A549 treated with dexamethasone at 1 μM for 4 hours (cell line): ENCODE measurements at places on chromosomes 1 and 21. TPM values are rescaled to one million over a fixed set of nuclear protein-coding genes. Genes with fewer than 3 reads are reported as not detected.

Gene TCEA3
- 0.29 to 0.87 TPM (median 0.60 TPM) in 5 replicates for total RNA-seq

Gene C1orf210
- not detected in 5 replicates for total RNA-seq

Gene XCL2
- total RNA-seq: 0.21 TPM in 1 of 5 replicates, not detected in the others

Gene FAM163A
- total RNA-seq: not detected in 5 replicates

Gene FASLG
- total RNA-seq: not detected in 5 replicates

Gene TNFRSF8
- 0.08 to 0.13 TPM (median 0.12 TPM) in 5 replicates for total RNA-seq

Gene HSF2BP
- total RNA-seq: 1.6 to 2.2 TPM (median 1.8 TPM) in 5 replicates

Gene LORICRIN
- not detected in 5 replicates for total RNA-seq

Gene DISC1
- total RNA-seq: 0.14 to 0.34 TPM (median 0.22 TPM) in 5 replicates

Gene HES4
- 21.4 to 44.8 TPM (median 36.2 TPM) in 5 replicates for total RNA-seq

Gene CSMD2
- 0.02 to 0.03 TPM (median 0.02 TPM) in 3 of 5 replicates, not detected in the others for total RNA-seq

Gene SLC9C2
- not detected in 5 replicates for total RNA-seq

Gene NOTCH2NLA
- 22.3 to 34.7 TPM (median 31.6 TPM) in 5 replicates for total RNA-seq

Gene COL16A1
- total RNA-seq: 3.3 to 5.6 TPM (median 4.0 TPM) in 5 replicates

Gene RGS13
- total RNA-seq: not detected in 5 replicates

Gene OR6N1
- total RNA-seq: not detected in 5 replicates

Gene PLCH2
- total RNA-seq: 0.10 to 0.40 TPM (median 0.33 TPM) in 5 replicates

Gene KLHL21
- total RNA-seq: 13.4 to 19.4 TPM (median 18.0 TPM) in 5 replicates

Gene KRTCAP2
- 221 to 270 TPM (median 241 TPM) in 5 replicates for total RNA-seq

Gene TBX19
- total RNA-seq: 0.51 to 0.71 TPM (median 0.67 TPM) in 5 replicates

Gene CFHR5
- not detected in 5 replicates for total RNA-seq

Gene CPLANE2
- 2.1 to 4.1 TPM (median 3.6 TPM) in 5 replicates for total RNA-seq

Gene LCE1A
- not detected in 5 replicates for total RNA-seq

Gene POGK
- total RNA-seq: 26.1 to 33.4 TPM (median 31.4 TPM) in 5 replicates

Gene NFYC
- 29.6 to 42.0 TPM (median 39.7 TPM) in 5 replicates for total RNA-seq

Gene SLC35F3
- 3.6 to 5.2 TPM (median 4.9 TPM) in 5 replicates for total RNA-seq

Gene TEX38
- not detected in 5 replicates for total RNA-seq

Gene INSRR
- total RNA-seq: not detected in 5 replicates

Gene CLCNKB
- total RNA-seq: 0.06 to 0.14 TPM (median 0.11 TPM) in 5 replicates

Gene CD5L
- not detected in 5 replicates for total RNA-seq

Gene FNDC10
- total RNA-seq: 4.8 to 10.5 TPM (median 8.4 TPM) in 5 replicates

Gene SH2D2A
- 2.5 to 4.6 TPM (median 3.3 TPM) in 5 replicates for total RNA-seq

Gene TLCD4
- 6.3 to 15.6 TPM (median 11.1 TPM) in 5 replicates for total RNA-seq

Gene GMEB1
- 4.7 to 7.3 TPM (median 6.9 TPM) in 5 replicates for total RNA-seq

Gene ABL2
- 15.6 to 24.8 TPM (median 21.0 TPM) in 5 replicates for total RNA-seq

Gene NOS1AP
- 0.14 to 0.40 TPM (median 0.27 TPM) in 5 replicates for total RNA-seq

Gene PGLYRP3
- not detected in 5 replicates for total RNA-seq

Gene RAB3B
- 5.4 to 8.9 TPM (median 7.4 TPM) in 5 replicates for total RNA-seq

Gene RHD
- not detected in 5 replicates for total RNA-seq

Gene CDC20
- total RNA-seq: 174 to 209 TPM (median 197 TPM) in 5 replicates

Gene SLC44A3
- 1.3 to 1.8 TPM (median 1.7 TPM) in 5 replicates for total RNA-seq

Gene GNG4
- 12.5 to 15.5 TPM (median 13.0 TPM) in 5 replicates for total RNA-seq

Gene EPHA2
- total RNA-seq: 81.6 to 130 TPM (median 125 TPM) in 5 replicates

Gene HES3
- total RNA-seq: not detected in 5 replicates

Gene ADAM30
- total RNA-seq: not detected in 5 replicates

Gene SRP9
- 210 to 367 TPM (median 224 TPM) in 5 replicates for total RNA-seq

Gene CLDN17
- not detected in 5 replicates for total RNA-seq

Gene SLC6A9
- 8.6 to 15.1 TPM (median 14.3 TPM) in 5 replicates for total RNA-seq
